Urothelium cell line (cell line): ENCODE measurements at places on chromosomes 6 and 20.

- DNase-seq: no peak
These were observed 68.1 kb downstream of the HFE start for GRCh38 chr6:26155061-26155930.

DNA sequence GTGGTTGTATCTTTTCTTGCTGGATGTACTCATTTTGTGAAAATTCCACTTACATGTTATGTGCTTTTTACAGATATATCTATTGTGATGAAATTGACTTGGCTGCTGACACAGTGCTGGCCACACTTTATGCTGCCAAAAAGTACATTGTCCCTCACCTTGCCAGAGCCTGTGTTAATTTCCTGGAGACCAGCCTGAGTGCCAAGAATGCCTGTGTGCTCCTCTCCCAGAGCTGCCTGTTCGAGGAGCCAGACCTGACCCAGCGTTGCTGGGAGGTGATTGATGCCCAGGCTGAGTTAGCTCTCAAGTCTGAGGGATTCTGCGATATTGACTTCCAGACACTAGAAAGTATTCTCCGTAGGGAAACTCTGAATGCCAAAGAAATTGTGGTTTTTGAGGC is 4.9 kb downstream of the BTBD3 start:
- DNase-seq: no peak

DNA sequence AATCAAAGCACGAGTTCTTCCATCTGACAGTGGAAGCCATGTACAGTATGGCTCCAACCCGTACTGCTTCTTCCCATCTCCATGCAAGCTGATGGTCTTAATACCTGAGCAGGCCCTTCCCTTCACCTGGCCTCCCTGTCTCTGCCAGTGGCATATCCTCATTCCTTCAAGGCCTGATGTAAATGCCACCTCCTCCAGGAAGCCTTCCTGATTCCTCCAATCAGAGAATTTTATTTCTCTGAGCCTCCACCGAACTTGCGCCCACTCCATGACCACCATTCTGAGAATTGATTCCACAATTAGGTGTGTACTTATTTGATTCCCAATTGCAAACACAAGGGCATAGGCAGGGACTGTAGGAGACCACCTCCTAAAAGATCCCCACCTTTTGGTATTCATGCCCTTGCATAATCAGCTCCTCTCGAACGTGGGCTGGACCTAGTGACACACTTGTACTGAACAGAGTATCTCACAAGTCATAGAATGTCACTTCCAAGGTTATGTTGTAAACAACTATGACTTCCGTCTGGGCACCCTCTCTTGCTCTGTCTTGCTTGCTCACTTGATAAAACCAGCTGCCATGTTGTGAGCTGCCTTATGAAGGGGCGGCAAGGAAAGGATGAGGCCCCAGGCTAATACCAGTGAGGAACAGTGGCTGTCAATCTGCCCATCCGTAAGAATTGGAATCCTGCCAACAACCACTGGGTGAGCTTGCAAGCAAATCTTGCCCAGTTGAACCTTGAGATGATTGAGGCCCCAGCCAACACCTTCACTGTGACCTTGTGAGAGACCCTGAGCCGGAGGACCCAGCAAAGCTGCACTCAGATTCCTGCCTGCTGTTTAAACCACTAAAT is 38.8 kb downstream of the CPNE5 start:
- no peak for DNase-seq

DNA sequence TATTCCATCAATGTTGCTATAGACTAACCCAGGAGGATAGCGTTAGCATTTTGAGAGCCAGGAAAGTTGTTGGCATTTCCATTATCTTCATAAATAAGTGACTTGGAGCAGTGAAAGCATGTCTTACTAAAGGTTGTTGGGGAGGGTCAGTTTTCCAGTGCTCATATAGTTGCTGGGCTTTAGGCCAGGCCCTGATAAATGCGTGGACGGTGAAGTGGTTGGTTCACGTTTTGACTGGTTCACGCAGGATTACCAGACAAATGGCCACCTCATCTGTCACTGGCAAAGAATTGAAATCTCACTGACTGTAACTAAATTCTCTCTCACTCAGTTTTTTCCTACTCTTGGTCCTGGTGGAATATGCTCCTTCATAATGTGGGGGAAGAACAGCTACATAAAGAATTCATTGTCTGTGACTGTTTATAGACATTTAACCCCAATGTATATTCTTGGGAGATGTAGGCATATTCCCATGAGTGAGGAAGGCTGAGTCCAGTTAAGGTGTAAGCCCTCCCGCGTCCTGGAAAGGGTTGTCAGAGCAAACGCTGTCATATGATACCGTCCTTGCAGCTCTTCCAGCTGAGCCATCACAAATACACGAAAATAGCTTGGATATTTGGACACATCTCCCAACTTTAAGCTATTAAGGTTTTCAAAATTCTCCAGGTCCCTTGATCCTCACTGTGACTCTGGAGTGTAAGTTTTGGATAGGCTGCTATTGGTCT is 27.8 kb downstream of the LRRC1 start:
- DNase-seq: no peak

DNA sequence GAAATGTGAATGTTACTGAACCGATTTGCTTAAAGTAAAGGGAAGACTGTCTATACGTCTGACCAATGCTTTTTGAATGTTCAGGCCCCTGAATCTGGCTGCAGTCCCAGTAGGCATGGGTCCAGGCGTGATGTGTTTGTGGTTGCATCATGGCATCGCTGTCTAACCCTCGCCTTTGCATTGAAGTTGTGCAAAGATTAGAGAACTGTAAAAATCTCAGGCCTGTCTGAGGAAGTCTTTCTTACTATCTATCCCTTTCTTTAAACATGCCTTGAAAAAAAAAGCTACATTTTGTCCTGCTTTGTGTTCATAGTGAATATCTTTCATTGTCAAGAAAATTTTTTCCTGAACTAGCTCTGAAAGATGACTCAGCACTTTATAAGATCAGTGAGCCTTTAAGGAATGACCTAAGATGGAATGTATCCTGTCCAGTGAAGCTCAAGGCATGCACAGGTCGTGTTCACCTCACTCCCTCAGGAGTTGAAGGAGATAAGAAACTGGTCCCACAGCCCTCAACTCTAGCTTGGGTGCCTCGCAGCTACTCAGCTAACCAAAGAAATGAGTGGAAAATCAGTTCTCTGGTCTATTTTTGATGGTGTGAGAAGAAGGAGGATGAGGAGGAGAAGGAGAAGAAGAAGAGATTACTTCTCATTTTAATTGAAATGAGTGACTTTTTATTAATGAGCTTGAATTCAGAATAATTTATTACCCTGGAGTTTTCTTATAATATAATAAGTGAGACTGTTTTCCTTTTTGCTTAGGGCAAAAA is 48.6 kb downstream of the TPD52L1 start:
- DNase-seq: peak; percentile 66

- DNase-seq: no peak
These were observed 6.0 kb downstream of the TMC2 start for GRCh38 chr20:2542361-2542760.

- no peak for DNase-seq
These were observed 14.2 kb upstream of the TGM3 start for GRCh38 chr20:2281563-2281962.

DNA sequence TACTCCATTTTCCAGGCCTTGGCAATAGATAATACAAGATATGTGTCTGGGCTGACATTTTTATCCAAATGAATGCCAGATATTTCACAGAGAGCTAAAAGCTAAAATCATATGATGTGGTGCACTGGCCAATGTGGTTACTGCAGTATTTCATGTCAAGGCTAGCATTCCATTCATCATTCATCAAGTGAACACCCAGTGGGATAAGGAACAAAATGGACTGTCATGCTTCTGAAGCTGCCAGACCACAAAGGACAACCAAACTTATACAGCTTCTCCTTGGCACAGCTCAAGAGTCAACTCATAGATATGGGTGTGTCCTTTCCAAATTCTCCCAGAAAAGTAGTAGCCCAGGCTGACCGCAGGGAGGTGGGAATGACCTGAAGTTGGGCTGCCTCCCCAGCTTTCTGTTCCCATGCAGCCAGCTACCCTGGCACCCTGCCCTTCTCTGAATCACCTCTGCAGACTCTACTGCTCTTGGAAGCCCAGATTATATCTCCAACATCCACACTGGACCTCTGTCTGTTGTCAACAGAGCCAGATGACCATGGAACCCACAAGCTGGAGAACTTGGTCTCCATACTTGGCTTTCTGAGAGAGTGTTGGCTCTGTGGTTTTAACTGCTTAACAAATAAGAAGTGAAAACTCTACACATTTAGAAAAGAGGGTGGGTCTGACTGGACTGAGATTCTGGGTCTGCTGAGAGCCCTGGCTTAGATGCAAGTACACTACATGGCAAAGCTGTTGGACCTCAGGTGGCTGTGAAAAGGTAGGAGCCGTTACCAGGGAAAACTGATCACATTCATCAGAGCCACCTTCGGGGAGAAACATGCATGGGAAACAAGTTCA is 122.8 kb downstream of the ALDH8A1 start:
- peak; percentile 80 for DNase-seq

DNA sequence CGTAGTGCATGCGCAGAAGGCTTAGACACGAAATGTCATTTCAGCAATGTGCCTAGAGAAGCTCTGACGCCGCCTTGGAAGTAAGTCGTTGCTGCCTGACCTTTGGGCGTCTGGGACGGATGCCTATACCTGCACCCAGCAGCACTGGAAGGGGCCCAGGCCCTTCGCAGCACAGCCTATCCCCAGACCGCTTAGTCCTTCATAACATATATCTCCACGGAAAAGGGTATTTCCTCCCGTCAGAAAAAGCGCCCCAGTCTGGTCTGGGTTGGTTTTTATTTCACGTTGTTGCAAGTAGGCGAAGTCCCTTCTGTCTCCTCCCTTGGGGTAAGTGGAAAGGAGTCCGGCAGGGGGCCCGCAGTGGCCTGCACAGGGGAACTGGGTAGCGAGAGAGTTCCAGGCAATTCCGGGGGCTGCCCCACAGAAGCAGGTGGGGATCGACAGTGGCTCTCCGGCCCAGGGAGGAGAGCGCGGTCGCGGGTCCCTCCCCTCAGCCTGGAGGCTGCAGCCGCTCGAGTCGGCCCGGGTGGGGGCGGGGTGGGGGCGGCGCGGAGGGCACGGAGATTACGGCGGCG is 559 bp upstream of the EYA4 start:
- no peak for DNase-seq

- DNase-seq: no peak
These were observed 4.4 kb downstream of the AIG1 start for GRCh38 chr6:143064951-143065683.

GRCh38 chr6:117304446-117304845 is 39.1 kb downstream of the VGLL2 start:
- DNase-seq: no peak

- no peak for DNase-seq
These were observed 689.3 kb downstream of the HACE1 start for GRCh38 chr6:104170401-104170800.

GRCh38 chr20:1894951-1895673 is at the start of gene SIRPA:
TSS of gene SIRPA (plus strand) at chr20:1895407. CDS start at chr20:1895448, 41 bp downstream.
- DNase-seq: peak; percentile 85

DNA sequence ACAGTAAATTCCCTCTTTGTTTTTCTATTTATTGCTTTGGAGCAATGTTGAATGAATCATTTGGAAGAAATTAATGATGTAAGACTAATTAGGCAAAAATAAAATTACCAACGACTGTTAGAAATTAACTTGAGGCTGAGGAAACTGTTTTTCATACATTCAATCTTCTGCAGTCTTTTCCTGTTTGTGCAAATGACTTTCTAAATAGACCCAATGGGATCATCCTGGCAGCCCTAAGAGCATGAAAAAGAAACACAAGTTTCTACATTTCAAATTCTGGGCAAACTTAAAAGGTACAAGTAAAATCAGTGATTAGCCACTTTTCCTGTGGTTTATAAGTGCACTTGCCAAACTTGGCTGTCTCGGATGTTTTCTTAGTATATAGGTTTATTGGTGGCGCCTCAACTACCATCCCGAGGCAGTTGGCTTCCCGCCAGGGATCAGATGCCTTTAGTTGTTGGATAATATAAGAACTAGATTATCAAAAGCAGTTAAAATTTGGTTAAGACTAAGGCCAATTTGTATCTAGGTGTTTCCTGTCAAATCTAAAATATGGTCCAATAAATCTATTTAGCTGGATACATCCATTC is 181.2 kb downstream of the ISM1 start:
- no peak for DNase-seq

DNA sequence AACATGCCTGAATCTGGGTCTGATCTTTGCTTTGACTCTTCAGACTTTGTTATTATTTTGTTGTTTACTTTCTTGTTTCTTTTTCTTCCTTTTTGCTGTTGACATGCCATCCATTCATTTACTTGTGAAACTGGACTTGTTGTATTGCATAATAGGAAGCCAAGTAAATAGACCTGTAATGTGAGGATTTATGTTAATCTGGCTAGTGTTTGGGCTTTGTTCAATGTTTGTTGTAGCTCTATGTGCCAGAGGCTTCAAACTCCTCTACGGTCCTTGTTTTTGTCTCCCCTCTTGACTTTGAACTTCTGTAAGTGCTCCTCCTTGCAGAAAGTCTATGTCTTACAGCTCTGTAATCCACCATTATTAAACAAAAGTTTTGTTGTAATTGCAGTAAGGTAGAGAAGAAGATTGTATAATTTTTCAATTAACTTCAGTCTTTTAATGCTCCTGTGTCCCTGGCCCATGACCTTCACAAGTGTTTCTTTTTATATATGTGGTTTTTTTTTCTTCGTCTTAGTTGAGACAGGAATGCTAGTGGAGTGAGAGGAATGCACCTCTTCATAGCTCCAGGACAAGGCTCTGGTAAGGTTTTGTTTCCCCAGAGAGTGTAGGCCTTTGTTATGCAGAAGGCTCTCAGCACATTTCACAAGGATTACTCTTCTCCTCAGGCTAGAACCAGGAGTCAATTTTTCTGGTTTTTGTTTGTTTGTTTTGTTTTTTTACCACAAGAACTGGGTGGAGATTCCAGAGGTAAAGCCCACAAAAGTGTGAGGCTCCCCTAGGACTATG is 1061.8 kb upstream of the CITED2 start:
- peak; percentile 14 for DNase-seq

DNA sequence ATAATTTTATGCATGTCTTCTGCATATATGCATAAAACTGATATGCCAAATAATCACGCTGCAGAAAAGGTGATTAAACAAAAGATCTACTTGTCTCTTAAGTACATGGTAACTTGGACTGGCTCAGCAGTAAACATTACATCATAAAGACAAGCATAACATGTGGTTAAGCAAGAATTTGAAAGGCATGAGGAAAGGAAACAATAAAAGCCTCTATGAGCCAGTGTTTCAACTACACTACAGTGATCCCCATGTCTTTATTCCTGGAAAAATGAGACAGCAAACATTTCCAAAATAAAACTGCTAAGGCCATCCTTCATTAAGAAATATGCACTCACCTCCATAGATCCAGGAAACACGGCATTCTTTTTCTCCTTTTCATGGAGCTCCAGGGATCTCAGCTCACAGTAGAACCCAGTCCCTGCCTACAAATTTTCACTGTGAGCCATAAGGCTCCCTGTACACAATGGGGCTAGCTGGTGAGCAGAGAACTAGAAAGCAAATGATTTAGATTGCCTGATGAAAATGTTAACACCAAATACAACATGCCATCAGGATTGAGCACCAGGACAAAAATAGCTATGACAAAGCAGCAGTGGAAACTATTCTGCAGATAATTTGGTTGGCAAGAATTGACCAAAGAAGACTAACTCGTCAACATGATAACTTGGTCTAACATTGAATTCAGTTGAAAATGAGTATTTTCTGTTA is 156.1 kb downstream of the COL21A1 start:
- peak; percentile 56 for DNase-seq

- no peak for DNase-seq
These were observed 85.2 kb downstream of the RAMACL start for GRCh38 chr6:166501246-166501645.

GRCh38 chr6:33167374-33168283 is 24.6 kb downstream of the COL11A2 start:
- no peak for DNase-seq
